ENCODE measurements at places on chromosomes 1 and 21. TPM values are rescaled to one million over a fixed set of nuclear protein-coding genes. Genes with fewer than 3 reads are reported as not detected.

KMO gene
- polyA plus RNA-seq: 27.9 TPM

CRYAA gene
- polyA plus RNA-seq: 0.22 TPM

LCE3D gene
- not detected for polyA plus RNA-seq

PGLYRP3 gene
- not detected for polyA plus RNA-seq

CD84 gene
- polyA plus RNA-seq: 1.1 TPM

RSRP1 gene
- polyA plus RNA-seq: 293 TPM

GRCh38 chr1:182110635-182111034 lies 49.1 kb upstream of the ZNF648 start:
- DNase-seq: no peak

- no peak for DNase-seq
Measured at GRCh38 chr1:225258811-225259210, 169.0 kb downstream of the LBR start.

DNA sequence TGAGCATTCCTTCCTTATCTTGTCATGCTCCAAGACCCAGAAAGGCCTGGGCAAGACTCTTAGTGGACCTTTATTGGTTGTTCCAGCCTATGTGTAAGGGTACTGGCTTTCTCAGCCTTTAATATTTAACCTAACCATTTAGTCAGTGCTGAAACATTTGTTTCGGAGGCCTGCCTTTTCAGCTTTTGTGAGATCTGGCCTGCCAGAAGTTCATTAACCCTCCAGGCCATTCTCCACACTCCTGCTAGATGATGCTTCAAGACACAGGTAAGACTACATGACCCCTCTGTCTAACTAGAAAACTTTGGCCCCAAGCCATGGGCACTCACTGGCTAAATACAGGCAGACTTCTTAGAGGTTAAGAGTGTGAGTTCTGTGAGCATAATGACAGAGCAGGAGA lies 138.4 kb upstream of the ZP4 start:
- no peak for DNase-seq

DNA sequence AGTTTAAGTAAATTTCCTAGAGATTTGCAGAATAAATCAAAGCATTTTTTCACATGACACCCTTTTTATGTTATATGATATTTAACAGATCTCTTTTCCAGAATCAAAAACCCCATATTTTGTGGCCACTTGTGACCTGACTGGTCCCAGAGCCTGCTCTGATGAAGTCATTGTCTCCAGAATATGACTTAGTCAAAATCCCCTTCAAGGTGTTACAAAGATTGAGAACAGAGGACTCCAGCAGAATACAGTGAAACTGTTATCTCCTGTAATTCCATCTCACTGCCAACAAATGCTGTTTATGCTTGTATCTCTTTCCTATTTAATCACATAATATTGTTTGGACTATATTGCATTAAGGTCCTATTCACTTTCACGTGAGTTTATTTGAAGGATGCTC lies 25.6 kb downstream of the RGS1 start:
- DNase-seq: no peak

GRCh38 chr1:34108269-34108668 lies 56.8 kb downstream of the CSMD2 start:
- no peak for DNase-seq

GRCh38 chr21:29181799-29182470 lies 51.5 kb downstream of the MAP3K7CL start:
- no peak for DNase-seq

DNA sequence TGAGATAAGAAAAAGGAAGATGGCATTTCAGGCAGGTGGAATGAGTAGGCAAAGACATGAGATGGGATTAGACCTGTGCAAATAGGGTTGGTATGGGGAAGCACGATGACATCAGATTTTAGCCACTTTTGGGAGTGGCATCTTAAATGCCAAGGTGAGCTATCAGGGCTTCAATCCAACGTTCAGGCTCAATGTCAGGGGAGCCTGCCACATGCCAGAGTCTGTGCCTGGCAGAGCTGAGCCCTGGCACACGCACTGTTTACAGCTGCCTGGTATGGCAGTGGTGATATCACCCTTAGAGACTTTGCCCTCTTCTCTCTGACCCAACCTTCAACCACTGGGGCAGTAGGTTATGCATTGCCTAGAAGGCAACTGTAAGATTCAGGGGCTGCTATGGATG lies 1.1 kb upstream of the GUCA2B start:
- DNase-seq: no peak

GRCh38 chr1:244605835-244606370 lies 47.0 kb upstream of the DESI2 start:
- DNase-seq: no peak

GRCh38 chr1:61085206-61085982 lies 3.0 kb downstream of the NFIA start:
- DNase-seq: no peak

DNA sequence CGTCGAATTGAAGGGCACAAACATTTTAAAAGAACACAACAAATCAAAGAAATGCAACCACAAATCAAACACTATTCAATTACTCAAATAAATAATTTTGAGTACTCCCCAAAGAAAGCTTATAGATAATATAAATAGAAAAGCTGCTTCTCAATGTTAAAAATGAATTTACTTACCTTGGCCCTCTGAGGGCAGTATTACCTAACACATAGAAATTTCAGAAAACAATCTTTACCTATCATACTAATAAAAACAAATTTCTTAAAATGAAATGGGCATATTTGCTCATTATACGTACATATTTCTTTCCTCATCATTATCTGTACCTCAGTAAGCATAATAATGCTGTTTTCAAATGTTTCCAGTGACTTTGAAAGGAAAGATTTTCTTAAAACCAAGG lies 141.8 kb downstream of the AKT3 start:
- DNase-seq: no peak

GRCh38 chr1:91555821-91556531 lies 55.3 kb downstream of the CDC7 start:
- no peak for DNase-seq

DNA sequence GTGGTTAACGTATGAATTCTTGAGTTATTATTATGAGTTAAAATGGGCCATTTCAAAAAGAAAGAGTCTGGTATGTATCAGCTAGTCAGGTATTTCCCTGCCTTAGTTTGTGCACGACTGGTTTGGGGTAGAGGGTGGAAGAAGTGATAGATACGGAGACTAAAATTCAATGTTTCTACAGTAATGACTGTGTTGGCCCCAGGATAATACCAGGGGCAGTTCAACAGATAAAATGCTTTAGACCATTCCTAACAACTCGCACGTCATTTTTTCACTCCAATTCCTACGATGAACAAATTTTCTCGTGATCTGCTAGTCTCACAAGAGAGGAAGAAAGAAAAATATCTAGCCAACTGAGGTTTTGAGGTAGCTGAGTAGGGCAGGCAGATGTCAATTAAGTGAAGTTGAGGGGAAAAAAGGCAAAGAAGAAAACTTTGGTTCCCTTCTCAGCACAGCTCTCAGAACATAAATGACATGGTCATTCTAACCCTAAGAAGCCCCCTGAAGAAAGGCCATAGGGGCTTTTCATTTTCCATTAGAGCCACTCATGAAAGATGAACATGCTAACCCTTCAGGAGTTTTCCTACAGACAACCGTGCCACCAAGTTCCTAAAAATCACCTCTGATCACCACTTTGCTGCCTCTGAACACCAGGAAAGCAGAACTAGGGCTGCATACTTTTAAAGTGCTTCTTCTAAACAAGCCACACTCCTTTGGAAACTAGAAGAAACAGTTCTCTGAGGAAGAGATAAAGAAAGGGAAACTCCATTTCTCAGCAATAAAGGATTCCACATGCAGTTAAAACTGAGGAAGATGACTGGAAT lies 5.6 kb downstream of the MCOLN2 start:
- DNase-seq: no peak

DNA sequence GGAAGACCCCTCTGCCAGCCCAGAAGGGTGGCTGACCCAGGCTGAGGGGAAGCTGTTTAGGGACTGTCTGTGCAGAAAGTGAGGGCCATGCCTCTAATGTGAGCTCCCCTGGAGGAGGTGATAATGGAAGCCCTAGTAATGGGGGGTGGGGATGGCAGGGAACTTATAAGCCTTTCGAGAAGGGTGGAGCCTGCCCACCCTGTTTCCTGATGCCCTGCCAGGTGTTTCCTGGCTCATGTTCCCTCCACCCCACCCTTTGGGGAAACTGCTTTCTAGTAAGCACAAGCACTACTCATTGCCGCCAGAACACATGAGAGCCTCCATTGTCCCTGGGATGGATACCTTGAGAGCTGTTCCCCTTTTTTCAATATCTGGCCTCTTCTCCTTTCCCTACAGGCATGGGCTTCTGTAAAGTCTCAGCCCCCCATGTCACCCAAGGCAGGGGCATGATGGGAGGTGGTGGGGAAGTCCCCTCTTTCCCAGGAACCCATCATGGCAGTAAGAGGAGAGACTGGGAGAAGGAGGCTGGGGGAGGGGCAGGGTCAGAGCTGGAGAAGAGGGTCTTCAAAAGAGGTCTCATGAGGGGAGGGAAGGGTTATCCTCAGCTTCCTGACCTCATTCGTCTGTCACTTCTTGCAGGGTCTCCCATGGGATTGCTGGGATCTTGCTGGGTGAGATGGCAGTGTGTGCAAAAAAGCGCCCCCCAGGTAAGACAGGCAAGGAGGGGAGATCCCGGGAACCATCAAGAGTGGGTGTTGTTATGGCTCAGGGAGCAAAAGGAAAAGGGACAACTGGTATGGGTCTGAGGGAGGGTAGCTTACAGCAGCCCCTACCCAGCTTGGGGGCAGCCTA lies 2.4 kb downstream of the ATP8B2 start:
- no peak for DNase-seq

DNA sequence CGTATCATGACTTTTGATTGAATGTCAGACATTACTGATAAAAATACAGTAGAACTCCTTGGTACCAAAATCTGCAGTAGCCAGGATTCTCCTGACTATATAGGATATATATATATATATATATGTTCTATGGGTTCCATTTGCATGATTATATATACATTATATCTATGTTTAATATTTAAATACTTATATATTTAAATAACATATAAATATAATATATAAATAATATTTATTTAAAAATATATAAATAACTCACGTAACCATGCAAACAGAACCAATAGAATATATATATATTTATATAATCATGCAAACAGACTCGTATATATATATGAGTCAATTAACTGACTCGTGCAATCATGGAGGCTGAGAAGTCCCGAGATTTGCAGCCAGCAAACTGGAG lies 278.8 kb upstream of the PLXNA2 start:
- DNase-seq: no peak

GRCh38 chr1:147515045-147515869 lies 26.0 kb upstream of the BCL9 start:
- DNase-seq: peak; percentile 74

DNA sequence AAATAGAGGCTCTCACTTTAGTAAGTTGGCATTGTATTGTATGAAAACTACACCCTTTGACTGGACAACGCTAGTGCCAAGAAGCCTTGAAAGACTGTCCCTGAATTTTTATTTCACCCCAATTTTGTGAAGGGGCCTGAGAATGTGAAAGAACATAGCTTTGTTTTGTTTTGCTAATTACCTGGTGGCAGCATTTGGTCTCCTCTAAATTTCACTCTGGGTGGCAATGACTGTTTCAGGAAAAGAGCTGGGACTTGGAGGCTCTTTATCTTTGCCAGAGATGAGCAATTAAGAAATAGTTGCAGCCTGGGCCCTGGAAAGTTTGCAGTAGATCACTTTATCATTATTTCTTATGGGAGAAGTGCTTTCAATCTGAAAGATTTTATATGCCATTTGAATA lies 117.6 kb downstream of the KCNK2 start:
- DNase-seq: no peak

- DNase-seq: no peak
Measured at GRCh38 chr1:219209578-219209977, 35.9 kb downstream of the LYPLAL1 start.

DNA sequence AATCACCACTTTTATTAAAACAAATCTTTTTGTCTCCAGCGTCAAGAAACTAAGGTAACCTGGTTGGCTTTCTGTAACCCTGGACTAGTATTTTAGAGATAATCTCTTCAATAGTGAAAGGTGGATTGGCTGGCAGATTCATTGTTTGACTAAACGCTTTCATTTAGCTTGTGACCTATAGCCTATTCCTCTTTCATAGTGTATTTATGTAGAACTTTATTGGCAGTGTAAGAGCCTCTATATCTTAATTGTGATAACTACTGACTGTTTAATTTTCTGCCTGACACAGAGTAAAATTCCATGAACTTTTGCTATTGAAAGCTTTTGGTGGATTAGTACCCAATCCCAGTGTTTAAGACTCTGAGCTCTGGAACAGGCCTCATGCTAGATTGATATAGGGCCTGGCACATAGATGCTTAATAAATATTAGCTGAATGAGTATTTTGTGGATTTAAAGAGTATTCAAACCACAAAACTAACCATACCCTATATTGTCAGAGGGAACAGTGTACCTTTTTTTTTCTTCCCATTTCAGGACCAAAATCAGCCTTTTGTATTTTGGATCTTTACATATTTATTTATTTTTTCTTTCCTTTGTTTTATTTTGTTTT lies 34.8 kb downstream of the AK4 start:
- DNase-seq: no peak

- no peak for DNase-seq
Measured at GRCh38 chr1:152412756-152413155, 1.3 kb downstream of the CRNN start.

- no peak for DNase-seq
Measured at GRCh38 chr1:65310078-65310587, 790 bp downstream of the DNAJC6 start.

DNA sequence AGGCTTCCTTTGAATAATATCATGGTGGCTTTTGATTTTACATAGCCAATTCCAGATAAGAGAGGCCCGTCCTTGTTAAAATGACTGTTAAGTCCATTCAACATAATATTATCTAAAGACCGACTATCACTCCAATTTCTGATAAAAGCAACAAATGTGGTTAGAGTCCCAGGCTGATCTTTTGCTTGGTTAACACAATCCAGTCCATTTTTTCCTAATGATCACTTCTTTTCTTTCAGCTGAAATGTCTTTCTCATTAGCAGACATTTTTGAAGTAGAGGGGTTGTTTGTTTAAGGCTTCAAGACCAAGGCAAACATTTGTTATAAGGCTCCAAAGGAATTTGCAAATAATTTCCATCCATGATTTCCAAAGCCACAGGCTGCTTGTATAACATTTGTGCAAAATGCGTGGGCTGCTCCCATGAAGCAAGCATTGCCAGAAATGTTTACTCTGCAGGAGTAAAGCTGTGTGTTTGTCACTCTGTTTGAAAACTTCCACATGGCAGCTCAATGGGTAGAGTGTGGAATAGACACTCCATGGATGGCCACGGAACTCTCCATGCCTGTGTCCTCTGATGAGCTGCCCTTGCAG lies 111.5 kb downstream of the PSMG1 start:
- no peak for DNase-seq

DNA sequence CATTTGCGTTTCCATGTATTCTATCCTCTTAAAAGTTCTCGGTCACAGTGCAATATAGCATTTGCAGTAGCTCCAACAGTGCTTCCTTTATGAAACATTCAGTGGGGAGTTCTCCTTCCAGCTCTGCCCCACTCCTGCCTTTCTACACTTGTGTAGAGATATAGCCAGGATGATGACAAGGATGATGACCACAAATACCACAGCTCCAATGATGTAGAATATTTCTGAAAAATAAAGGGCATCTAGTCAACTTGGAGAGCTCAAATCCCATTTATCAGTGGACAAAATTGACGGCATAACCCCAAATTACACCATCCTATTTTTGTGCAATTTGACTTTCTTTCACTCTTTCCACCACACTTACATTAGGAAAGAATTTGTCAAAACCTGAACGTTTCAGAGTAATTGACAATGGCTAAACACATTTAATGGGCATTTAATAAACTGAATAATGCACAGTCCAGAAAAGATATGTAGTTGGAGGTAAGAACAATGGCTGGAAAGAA lies 11.1 kb downstream of the F3 start:
- no peak for DNase-seq

GRCh38 chr1:1354271-1355247 lies 3.8 kb downstream of the MXRA8 start:
- DNase-seq: no peak
